ENCODE measurements at places on chromosomes 1 and 21.

DNA sequence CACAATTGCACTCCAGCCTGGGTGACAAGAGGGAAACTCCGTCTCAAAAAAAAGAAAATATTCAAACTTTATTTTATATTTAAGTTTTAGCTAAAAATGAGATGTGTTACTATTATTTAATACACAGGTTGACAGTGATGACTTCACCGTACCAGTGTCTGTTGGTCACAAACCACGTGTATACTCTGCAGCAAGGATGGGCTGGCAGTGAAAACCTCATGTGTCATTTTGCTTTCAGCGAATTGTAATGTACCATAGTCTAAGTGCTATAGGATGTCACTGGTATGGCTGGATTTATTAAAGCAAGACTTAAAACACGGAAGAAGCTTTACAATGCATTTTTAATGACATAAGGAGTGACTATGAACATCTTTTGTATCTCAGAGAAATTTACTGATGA is 28.1 kb upstream of the NHLH2 start:
- DNase-seq, result no peak

DNA sequence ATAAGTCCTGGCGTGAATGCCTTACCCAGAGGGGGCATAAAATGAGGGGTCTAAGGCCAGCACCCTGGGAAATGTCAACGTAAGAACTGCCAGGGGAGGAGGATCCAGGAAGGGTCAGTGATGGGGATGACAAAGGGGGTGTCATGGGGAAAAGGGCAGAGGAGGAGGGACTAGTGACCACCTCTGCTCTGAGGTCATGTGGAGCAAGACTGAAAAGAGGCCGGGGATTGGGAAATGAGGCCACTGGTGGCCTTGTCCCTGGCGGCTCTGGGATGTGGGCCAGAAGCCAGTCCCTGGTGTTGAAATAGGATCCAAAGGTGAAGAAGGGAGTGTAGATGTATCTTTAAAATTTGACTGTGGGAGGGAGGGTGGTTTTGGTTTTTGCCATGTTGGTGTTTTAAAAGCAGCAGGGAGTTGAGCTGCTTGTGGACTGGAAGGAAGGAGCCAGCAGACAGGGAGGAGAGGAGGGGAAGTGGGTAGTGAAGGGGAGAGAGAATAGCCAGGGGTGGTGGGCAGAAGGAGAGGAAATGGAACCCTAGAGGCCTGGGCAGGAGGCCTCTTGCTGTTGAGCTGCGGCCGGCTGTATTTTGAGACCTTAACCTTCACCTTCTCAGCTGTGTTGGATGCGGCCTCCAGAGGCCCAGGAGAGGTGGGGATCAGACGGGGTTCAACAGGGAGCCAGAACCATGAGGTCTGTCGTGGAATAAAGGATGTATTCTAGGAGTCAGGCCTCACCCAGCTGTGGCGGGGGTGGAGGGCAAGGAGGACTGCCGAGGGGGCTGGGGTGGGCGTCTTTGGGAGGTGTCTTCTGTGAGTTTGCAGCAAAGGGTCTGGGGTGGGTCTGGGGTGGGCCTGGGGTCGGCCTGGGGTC is 92.5 kb downstream of the DHRS3 start:
- no peak for DNase-seq

DNA sequence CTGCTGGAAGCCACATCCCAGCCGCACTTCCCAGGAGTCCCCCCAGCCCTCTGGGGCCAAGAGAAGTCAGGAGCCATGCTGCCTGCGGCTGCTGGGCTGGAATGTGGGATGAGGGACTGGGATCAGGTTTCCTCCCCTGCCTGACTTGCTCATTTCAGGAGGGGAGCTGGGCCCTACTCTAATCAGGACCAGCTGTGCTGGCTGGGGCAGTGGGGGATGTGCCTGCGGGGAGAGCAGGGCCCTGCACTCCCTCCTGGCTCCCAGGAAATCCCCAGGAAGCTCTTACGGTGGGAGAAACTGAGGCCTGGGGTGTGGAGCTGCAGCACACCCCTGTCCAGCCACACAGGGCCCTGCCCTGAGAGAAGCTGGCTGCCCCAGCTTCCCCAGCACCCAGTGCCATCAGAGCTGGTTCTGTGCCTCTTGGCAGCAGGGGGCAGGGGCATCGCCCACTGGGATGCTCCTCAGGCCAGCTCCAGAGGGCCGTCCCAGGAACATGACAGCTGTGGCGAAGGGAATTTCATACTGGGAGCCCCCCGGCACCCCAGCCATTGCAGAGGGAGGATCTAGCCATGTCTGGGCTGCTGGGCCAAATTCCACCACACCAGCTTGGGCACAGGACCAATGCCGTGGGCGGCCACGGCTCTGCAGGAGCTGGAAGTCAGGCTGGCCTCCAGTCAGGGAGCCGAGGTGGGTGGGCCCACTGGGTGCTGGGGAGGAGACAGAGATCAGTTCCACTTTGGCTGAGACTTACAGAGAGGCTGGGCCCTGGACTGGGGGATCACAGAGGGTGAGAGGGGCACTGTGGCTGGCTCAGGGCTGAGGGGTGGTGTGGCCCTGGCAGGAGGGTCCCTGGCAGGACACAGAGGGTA is 21.3 kb upstream of the PRSS38 start:
- no peak for DNase-seq

GRCh38 chr1:168801032-168801745 is 72.2 kb upstream of the DPT start:
- no peak for DNase-seq

- DNase-seq, result no peak
These were observed 100.7 kb downstream of the KCNN3 start for GRCh38 chr1:154769193-154769895.

DNA sequence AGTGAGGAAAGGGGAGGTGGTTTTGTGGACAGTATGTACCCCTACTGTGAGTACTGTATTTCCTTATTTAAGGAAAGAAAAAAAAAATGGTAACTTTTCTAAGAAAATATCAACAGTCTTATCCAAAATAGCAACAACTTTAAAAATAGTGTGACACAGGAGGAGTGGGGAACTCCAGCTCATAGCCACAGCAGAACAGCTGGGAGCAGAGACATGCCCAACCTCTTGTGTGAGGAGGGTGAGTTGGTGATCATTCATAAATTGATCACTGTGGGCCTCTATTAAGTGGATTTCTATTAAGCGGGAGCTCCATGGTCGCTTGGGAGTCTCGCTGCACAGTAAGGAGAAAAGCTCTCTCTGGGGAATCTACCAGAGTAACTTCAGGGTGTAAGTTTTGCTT is 158.8 kb upstream of the DUSP10 start:
- no peak for DNase-seq

DNA sequence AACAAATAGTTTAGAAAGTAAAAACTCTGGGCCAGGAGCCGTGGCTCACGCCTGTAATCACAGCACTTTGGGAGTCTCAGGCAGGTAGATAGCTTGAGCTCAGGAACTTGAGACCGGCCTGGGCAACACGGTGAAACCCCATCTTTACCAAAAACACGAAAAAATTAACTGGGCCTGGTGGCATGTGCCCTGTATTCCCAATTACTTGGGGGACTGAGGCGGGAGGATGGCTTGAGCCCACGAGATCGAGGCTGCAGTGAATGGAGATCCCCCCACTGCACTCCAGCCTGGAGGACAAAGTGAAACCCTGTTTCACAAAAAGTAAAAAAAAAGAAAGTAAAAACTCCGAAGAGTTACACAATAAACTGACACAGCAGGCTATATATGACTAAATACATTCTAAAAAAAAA is 10.6 kb downstream of the CEP170 start:
- DNase-seq, result no peak

- no peak for DNase-seq
These were observed 1.4 kb upstream of the MYBPH start for GRCh38 chr1:203177036-203177405.

DNA sequence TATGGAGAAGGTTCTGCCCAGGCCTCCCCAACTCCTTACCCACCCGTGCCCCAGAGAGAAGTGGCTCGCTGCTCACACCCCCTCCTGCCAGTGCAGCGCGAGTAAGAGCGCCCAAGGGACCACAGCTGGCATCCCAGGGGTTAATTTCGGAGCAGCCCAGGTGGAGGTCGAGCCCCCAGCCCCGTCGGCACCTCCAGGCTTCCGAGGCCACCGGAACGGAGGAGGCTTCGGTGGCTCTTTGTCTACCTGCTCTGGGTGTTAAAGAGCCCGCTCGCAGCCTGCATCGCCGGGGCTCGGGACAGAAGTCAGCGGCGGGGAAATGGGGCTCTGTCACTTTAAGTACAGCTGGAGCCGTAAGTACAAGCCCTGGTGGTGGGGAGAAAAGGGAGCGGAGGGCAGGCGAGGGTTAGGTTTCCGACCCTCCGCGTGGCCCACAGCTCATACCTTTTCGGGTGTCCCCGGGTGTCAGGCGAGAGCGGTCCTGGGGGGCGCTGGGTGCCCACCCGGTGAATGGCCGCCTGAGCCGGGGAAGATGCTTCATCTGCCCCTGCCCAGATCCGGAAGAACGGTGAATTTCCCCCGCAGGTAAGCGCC is 89.4 kb upstream of the IPO9 start:
- peak; percentile 38 for DNase-seq

- DNase-seq, result no peak
These were observed 425.9 kb downstream of the SMYD3 start for GRCh38 chr1:246081138-246081702.

DNA sequence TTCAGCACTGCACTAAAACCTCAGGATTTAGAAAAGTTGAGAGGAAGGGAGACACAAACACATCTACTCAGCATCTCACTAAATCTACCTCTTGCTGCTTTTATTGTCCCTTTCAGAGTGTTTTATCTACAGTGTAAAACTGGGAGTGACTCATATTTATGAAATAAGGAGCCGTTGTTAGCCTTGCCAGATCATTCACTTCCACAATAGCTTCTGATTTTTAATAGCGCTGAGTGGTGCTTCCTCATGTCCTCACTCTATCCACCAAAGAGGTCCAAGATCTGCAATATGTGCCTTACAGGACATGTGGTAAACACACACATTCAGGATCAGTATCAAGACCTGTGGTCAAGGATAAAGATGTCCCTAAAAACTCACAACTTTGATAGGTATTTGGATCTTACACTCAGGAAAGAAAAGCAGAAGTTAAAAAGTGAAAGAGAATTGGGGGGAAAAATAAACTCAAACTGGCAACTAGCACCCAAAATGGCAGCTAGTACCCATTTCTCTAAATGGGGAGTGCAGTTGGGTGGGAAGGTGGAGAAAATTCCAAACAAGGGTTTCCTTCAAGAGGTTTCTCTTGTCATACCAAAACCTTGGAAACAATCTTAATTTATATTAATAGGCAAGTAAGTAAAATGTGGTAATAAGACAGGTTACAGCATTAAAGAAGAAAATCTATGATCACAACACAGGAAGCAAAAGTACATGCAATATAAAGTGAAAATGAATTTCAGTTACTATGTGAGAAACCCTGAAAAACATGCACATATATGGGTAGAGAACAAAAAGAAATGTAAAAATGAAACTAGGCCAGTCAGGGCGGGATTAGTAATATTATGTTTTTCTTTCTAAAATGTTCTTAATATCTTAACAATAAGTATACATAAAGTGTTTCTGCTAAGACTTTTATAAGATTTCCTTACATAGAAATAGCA is 15.9 kb downstream of the DUSP10 start:
- DNase-seq, result no peak

GRCh38 chr1:177859572-177859971 is 110.3 kb downstream of the SEC16B start:
- DNase-seq, result no peak

GRCh38 chr1:39562886-39563285 is 13.7 kb downstream of the PABPC4 start:
- no peak for DNase-seq

DNA sequence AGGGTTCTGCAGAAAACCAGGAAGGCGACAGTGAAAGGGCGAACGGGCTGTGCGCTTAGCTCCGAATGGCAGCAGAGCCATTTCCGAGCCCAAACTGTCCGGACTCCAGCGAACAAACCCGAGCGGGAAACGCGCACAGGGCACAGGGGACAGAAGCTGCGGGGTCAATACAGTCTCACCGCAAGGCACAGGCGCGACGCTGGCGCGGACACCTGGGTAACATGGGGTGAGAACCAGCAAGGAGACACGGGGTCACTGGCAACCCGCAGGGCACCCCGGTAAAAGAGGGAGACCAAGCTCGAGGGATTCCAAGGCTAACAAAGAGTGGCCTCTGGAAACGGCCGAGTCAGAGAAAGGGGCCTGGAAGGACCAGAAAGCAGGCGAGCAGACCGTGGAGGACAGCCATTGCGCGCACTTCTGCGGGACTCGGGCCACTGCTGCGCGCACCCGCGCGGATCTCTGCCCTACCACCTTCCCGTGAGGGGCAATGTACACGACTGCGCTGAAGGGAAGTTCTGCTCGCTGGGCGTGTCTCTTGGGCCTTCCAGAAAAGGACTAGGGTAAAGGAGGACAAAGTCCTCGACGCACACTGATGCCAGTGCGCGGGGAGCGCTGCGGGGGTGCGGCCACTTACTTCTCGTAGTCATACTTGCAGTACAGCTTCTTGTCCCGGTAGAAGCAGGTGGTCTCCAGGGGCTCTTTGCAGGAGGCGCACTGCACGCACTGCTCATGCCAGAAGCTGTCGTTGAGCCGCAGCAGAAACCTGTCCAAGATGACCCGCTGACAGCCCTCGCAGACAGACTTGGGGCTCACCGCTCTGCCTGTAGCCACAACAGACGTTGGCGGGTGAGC is 3.8 kb downstream of the LMX1A start:
- DNase-seq, result no peak

DNA sequence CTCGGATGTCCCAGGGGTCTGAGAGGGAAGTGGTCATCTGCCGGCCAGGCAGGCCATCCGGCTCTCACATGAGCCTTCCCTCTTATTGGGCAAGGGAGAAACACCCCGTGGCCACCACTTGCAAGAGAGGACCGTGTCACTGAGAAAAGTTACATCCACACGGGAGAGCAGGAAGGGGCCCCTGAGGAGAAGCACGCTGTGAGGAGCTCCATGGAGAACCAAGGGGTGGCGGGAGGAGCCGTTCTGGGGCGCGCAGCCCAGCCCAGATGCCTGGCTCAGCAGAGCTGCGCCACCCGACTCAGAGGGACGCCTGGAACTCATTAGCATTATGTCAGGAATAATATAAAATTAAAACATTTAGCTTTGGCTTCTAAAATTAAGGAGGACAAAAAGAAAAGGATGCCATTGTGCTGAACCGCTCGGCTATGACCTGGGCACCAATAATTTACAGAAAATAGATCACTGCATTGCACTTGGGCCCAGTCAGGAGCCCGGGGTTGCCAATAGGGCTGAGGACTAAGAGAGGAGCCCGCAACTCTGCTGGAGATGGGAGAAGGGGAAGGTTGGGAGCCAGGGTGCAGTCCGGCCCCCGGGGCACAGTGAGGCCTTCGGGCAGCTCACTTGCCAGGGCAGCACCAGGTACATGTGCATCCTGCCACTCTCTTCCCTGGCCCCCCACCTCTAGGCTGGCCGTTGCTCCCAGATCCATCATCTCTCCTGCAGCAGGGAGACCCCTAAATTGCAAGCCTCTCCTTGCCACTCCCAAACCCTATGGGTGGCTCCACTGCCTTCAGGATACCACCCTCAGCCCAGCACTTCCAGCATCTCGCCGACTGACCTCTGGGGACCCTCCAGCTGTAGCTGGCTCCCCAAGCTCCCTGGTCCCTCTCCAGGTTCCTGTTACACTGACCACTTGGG is 84.8 kb downstream of the DMRTB1 start:
- DNase-seq, result no peak

- DNase-seq, result no peak
These were observed 10.8 kb upstream of the PRAMEF12 start for GRCh38 chr1:12762766-12763165.

- DNase-seq, result no peak
These were observed 2.6 kb downstream of the TUFT1 start for GRCh38 chr1:151542710-151543129.

- peak; percentile 56 for DNase-seq
These were observed 561 bp upstream of the COQ8A start for GRCh38 chr1:226939438-226940028.

All from activated T-cell treated with anti-CD3 and anti-CD28 coated beads for 1 hour (primary cell).